ENCODE measurements at places on chromosomes 6 and 20. TPM values are rescaled to one million over a fixed set of nuclear protein-coding genes. Genes with fewer than 3 reads are reported as not detected.

GRCh38 chr6:136429264-136430065 lies 120.8 kb downstream of the MAP7 start:
- no peak for DNase-seq

GRCh38 chr6:16769131-16769985 lies 8.1 kb upstream of the ATXN1 start:
- DNase-seq, result no peak

- no peak for DNase-seq
Observed at GRCh38 chr6:45532721-45533210, 155.0 kb upstream of the SUPT3H start.

DNA sequence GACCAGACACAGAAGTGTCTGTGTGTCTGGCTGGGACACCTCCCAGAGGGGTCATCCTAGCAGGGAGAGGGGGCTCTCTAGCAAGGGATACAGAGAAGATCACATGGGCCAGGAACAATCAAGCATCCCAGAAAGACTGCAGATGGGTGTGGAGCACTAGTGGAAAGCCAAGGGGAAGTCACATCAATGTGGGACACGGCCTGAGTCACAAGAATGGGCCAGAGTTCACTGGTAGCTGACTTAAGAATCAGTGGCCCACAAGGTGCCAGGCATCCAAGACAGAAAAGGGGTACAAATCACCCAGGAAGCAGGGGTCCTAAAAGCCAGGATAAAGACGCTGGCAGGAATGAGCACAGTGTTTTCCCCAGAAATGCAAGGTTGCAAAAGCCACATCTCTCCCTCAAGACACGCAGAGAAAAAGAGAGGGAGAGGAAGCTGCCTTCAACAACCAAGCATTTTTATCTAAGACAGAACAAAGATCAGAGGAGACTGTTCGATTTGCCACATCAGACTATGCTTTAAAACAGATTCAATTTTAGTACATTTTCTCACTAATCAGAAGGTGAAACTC lies 113.6 kb upstream of the DST start:
- no peak for DNase-seq

GRCh38 chr6:98514073-98514720 lies 320.2 kb upstream of the POU3F2 start:
- no peak for DNase-seq

- DNase-seq, result no peak
Observed at GRCh38 chr20:8454137-8454712, 322.2 kb downstream of the PLCB1 start.

- no peak for DNase-seq
Observed at GRCh38 chr6:104789770-104790190, 69.9 kb downstream of the HACE1 start.

GRCh38 chr6:144469144-144469575 lies 184.0 kb downstream of the UTRN start:
- DNase-seq, result no peak

GRCh38 chr20:753897-754635 lies 14.2 kb downstream of the SLC52A3 start:
- DNase-seq, result no peak

GRCh38 chr20:55514531-55514930 lies 490.8 kb downstream of the CBLN4 start:
- no peak for DNase-seq

DNA sequence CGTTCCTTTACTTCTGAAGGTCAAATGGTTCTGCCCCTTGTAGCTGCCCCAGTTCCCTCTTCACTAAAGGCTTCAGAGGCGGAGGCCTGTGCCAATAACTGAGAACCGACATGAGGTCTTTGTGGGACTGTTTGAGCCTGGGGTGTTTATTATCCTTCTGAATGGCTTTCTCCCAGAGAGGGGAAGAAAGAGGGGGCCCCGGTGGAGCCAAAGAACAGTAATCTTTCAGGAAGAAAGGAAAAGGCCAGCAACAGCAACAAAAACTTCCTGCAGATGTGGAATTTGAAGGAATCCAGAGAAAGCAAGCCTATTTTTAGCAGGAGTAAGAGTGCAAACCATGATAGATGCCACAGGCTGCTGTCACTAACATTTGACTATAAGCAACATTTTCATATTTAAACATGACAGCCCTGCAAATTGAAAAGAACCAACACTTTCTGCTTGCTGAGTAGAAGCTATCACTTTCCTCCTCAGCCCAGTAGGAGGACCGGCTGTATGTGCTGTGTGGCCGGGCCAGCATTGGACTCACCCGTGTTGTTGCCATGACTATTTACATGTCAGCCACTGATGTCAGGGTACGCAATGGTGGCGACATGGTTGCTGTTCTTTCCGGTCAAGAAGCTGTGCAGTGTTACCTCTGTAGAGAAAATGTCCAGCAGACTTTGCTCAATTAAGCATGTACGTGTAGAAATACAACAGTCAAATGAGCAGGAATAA lies 121.3 kb downstream of the SOBP start:
- DNase-seq, result no peak

GRCh38 chr6:57024321-57024720 lies 22.2 kb upstream of the KIAA1586 start:
- no peak for DNase-seq

GRCh38 chr6:11120271-11121005 lies 8.9 kb upstream of the ERVFRD-1 start:
- no peak for DNase-seq

GRCh38 chr20:6623989-6624388 lies 143.5 kb upstream of the BMP2 start:
- no peak for DNase-seq

DNA sequence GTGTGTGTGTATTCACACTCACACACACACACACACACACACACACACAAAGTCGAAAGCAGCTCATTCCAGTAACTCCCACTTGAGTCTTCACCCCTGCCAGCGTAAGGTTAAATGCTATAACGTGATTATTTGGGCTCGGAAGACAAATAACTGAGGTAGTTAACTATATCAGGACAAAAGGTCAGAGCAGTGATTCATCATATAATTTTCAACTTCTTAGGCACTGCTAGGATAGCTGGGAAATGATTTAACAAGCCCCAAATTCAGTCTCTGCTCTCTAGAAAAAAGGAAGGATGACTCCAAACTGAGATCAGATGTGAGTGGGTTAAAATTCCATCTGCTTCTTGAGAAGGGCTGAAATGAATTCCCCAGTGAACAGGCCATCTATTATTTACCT lies 30.7 kb downstream of the HDGFL1 start:
- no peak for DNase-seq

DNA sequence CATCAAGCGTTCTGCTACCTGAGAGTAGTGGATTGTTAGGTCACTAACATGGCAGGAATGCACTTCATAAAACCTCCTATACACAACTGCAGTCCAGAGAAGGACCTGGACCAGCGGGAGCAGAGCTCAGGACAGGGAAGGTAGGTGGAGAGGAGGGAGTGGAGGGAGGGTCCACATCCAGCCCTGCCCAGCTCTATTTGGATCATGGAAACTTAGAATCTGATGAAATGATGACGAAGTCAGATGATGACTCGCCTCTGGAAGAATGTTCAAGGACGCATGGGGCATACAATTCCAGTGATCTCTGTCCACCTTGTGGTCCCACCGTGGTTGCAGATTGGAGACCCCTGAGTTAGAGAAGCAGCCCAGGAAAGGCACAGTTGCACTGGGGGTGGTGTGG lies 68.8 kb downstream of the CLIC5 start:
- no peak for DNase-seq

LZTS3 gene
- 6.6 TPM for total RNA-seq

EYA2 gene
- not detected for total RNA-seq

STMND1 gene
- total RNA-seq, result not detected

ELOVL4 gene
- 4.8 TPM for total RNA-seq

NR2E1 gene
- total RNA-seq, result not detected

SNRNP48 gene
- total RNA-seq, result 12.1 TPM

ALDH8A1 gene
- 0.42 TPM for total RNA-seq

DDX39B gene
- 331 TPM for total RNA-seq
